ENCODE measurements at places on chromosomes 11 and 22.

DNA sequence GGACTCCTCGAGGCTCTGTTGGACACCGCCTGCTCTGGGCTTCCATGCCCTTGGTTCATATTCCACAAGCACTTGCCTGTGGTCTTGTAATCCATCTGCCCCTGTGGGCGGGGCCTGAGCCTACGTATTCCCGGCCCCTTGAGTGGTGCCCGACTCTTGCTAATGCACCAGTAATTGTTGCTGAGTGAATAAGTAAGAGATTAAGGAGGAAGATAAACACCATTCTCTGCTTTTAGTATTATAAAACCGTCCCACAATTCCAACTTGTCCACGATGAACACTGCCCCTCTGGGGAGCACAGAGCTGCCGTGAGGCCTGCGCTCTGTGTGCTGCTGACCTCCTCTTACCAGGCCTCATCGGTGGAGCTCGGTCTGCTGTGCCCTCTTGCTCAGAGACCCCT, 50.3 kb downstream of the MICAL2 start:
- no peak for DNase-seq

GRCh38 chr11:18493310-18493709, 33.4 kb downstream of the TSG101 start:
- no peak for DNase-seq

- DNase-seq = no peak
Measured at GRCh38 chr11:79438631-79439409, 2.0 kb downstream of the TENM4 start.

GRCh38 chr11:35615921-35616900, 2.0 kb upstream of the FJX1 start:
- DNase-seq = no peak

DNA sequence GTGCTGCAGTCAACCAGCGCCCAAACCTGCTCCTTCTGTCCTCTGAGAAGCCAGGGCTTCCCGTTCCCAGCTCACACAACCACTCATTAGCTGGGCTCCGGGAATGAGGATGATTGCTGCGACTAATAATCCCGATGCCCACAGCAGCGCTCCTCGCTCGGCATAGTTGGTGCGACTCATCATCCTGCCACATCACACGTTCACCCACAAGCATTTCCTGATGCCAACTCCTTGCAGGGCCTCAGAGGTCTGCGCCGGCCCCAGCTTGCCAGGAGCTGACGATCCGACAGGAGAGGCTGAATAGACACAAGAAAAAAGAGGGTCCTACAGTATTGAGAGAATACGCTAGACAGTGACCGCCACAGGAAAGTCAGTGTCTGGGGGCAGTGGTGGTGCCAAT, 10.6 kb upstream of the CSNK1E start:
- DNase-seq = no peak

- no peak for DNase-seq
Measured at GRCh38 chr11:105103336-105103735, 36.2 kb downstream of the CARD18 start.

GRCh38 chr11:124752471-124753102, 532 bp upstream of the VSIG2 start:
- no peak for DNase-seq

- no peak for DNase-seq
Measured at GRCh38 chr22:30208631-30209603, 37.6 kb downstream of the LIF start.

GRCh38 chr22:48053973-48054372, 1291.5 kb downstream of the TBC1D22A start:
- no peak for DNase-seq

- no peak for DNase-seq
Measured at GRCh38 chr22:29433856-29434255, 4.5 kb upstream of the RFPL1 start.

DNA sequence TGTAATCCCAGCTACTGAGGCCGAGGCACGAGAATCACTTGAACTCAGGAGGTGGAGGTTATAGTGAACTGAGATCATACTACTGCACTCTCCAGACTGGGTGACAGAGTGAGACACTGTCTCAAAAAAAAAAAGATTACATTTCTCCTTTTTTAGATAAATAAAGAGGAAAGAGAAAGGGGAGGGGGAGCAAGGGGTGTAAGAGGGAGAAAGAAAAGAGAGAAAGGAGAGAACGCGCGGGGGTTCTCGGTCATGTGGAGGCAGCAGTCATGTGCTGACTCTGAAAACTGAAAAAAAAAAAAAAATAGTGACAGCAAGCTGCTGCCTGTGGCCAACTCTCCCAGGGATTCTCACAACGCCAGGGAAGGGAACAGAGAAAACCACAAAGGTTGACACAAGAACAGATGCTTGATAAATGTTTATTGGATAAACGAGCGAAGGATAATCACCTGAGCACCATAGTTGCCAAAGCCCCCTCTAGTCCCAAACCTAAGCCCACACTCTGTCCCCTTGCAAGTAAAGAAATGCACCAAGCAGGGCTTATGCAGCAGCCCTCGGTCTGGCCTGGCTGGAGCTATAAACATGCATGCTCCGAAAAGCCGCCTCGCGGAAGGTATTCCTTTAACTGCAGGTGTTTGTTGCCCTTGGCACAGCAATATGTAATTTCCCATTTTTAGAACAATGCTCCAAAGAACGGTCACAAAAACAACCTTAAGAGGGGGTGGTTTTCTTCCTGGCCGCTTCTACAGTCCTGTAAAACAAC, 14.5 kb downstream of the SCGB1A1 start:
- no peak for DNase-seq

DNA sequence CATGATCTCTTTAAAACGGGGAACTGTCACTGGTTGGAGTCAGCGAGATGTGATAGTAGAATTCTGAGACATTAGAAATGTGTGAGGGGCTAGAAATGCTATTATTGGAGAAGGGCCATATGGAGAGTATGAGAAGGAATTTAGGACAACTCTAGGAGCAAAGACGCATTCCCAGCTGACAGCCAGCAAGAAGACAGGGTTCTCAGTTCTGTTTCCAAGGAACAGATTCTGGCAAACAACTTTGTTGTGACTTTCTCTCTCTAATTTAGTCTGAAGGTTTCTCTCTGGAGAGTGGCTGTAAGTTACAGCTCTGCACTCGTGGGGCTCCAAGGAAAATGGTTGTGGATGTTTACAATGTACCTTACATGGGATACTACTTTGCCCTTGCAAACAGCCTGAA, 876.3 kb downstream of the FAM181B start:
- DNase-seq = no peak

GRCh38 chr11:3001496-3001895, 9.4 kb upstream of the NAP1L4 start:
- DNase-seq = no peak

GRCh38 chr11:6925636-6926207, 504 bp upstream of the ZNF215 start:
- DNase-seq = no peak

GRCh38 chr11:20192641-20193040, 32.4 kb upstream of the DBX1 start:
- DNase-seq = no peak

- DNase-seq = no peak
Measured at GRCh38 chr22:18113680-18114394, 3.2 kb downstream of the TUBA8 start.

DNA sequence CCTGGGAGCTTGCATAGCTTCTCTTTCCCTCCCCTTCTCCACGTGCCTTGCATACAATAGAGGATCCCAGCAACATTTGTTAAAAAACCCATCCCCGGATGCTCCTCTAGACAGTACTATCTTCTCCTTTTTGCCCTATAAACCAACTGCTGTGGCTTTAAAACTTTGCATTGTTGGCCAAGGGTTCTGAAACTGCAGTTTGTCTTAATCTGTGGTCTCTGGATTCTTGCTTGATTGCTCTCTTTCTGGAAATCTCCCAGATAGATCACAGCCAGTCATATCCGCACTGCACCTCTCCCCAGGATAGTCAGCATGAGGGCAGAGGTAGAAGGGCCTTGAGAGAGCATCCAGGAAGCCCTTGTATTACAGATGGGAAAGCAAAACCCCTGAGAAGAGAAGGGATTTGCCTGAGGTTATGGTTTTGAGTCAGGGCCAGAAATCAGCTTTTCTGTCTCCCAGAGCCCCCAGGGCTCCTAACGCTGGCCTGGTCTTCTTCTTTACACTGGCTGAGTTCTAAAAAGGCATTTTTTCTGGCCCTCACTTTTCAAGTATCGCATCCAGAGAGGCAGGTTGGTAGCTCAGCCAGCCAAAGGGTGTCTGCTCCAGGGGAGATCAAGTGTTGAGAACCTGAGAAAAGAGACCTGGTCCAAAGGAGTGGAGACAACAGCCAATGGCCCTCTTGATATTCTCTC, 70.6 kb downstream of the ADM start:
- DNase-seq = no peak

GRCh38 chr11:84648471-84648870, 978.7 kb downstream of the DLG2 start:
- DNase-seq = no peak

- no peak for DNase-seq
Measured at GRCh38 chr11:120555433-120555773, 43.9 kb downstream of the GRIK4 start.

GRCh38 chr11:128057786-128058395, 529.5 kb downstream of the ETS1 start:
- DNase-seq = no peak

DNA sequence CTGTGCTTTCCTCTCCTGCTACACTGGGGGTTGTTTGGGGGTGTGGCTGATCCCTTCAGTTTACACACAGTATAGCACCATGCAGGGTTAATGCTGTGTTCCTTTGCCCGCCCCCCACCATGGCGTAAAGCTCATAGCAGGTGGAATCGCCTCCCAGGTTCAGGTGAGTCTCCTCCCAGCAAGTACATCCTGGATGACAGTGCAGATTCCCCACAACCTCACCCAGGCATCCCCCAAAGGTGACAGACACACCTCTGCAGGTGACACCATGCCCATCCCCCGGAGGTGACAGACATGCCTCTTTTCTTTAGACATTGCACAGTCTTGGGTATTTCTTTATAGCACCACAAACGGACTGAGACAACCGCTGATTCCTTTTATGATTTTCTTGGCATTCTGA, 343.7 kb downstream of the BRD1 start:
- no peak for DNase-seq

- DNase-seq = no peak
Measured at GRCh38 chr11:35142481-35143075, 3.6 kb downstream of the CD44 start.

DNA sequence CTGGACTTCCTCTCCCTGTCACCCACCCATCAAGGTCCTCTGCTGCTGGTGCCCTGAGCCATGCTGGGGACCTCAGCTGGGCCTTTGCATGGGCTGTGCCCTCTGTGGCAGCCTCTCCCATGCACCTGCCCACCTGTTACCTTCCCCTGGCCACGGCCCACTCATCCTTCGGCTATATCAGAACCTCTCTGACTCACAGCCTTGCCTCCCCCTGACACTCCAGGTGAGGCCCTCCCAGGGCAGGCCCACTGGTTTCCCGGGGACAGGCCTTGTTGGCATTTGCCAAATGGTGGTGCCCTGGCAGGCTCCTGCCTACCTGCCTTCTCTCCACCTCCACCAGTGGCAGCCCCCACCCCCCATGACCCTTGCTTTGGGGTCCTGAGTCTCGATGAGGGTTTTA, 73.7 kb upstream of the PRR5 start:
- no peak for DNase-seq

GRCh38 chr11:71235719-71236118, 16.7 kb downstream of the SHANK2 start:
- DNase-seq = no peak

DNA sequence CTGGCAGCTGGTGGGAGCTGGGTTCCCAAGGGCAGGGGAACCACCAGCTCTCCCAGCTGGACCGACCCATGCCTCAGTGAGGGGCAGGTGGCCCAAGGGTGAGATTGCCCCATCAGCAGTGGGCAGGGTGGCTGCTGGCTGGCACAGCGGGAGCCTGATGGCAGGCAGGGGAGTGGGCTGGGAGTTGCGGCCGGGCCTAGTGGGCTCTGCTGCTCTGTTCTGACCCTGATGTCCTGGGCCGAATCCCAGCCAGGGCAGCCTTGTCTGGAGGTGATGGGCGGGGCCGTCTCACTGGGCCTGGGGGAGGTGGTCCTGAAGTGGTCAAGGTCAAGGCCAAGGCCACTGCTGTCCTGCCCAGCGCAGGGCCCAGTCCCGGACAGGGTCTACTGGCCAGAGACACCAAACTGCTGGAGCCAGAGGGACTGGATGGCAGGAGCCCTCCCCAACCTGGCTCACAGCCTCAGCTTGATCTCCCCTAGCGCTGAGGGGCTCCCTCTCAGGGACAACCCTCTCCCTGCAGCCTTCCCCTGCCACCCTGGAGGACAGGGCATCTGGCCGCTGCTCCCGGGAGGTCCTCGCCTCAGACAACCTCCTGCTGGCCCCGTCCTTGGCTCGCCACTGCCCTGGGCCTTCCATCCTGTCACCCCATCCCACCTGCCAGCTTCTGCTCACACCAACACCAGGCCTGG, 26.5 kb upstream of the PPARA start:
- no peak for DNase-seq

Measured in activated gamma-delta T cell treated with anti-CD3 and anti-CD28 coated beads, Interleukin-2, amount 50 U/mL, for 16 hours (primary cell).